Caudate nucleus (tissue), 63 donors: ENCODE measurements at places on chromosomes 2 and 18.

GRCh38 chr2:101205521-101206479 is 46.9 kb upstream of the CNOT11 start:
- peak; percentile 8 for DNase-seq

GRCh38 chr2:1647417-1648240 is 96.7 kb downstream of the PXDN start:
- no peak for DNase-seq

- no peak for DNase-seq
Observed at GRCh38 chr18:13613099-13613498, 113.3 kb downstream of the FAM210A start.

- DNase-seq = no peak
Observed at GRCh38 chr2:136183097-136183496, 65.1 kb upstream of the CXCR4 start.

DNA sequence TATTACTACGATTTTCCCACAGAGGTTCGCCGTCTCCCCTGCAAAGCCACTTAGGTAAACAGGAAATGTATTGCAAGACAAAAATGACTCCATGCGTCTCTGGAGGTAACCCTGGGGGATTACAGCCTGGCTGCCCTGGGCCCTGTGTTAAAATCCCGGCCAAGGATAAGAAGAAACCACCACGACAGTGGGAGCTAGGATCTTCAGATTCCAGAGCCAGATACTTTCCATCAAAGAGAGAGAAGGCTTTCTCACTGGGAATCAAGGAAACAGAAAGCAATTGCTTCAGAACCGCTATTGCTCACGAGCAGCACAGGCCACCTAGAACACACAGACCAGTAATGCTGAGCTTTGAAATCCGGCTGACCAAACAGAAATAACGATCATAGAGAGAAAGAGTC is 97.9 kb upstream of the ZNF516 start:
- no peak for DNase-seq

DNA sequence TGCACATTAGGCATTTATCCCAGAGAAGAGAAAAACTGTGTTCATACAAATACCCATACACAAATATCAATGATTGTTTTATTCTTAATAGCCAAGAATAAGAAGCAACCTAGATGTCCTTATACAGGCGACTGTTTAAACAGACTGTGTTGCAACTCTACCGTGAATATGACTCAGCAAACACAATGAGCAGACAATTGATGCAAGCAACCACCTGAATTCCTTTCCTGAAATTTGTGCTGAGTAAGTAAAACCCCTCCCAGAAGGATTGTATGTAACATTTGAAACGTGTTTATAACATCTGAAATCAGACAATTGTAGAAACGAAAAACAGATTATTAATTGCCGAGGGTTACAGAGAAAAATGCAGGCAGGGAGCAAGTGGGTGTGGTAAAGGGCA is 621.9 kb upstream of the SOX11 start:
- DNase-seq = no peak
